ENCODE measurements at places on chromosomes 7 and 10.

DNA sequence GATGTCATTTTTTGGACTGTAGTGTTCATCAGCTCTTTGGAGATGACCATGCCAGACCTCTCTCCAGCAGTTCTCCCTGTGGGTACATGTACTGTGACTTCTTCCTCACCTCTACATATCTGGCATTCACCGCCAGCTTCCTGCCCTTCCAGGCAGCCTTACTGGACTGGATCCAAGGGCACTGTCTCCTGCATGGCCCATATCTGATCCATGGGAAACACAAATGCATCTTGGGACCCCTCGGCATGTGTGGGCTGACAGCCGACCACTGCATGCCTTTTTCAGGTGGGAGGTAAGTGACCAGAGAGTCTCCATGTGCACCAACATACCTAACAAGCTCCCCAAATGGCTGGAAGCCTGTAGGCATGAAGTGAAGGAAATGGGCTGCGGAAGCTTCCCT lies 3.9 kb upstream of the BLVRA start:
- DNase-seq, result no peak

DNA sequence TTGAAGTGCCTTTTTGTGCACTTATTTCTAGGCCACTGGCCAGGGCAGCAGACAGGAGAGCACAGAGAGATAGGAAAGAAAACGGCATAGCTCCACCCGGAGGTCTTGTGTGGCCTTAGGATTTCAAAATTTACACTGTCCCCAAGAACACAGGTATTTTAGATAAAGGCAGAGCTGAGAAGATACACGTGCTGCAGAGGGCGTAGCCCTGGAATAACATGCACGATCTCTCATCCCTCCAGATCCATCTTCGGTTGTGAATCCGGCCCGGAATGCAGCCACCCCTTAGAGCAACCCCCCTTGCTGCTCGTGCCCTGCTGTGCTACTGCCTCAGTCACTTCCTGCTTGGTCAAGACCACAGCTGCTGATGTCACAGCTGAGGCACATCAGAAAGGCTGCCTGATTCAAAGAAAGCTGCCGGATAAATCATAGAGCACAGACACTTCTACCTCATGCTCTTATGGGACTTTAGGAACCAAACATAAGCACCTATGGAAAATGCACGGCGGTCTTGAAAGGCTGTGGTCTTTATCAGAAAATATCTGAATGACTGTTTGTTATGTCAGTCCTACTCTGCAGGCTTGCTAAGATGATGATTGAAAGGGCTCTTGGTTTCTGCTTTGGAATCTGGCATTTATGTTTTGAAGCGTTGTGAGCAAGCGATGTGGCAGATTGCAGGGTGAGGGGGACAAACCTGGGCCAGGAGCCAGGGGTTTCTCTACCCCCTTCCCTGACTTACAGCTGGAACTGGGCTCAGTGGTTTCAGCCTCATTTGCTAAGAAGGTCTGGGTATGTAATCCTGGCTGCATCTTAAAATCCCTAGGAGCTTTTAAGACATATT lies 152.0 kb downstream of the SVIL start:
- DNase-seq, result no peak

- DNase-seq, result no peak
Measured at GRCh38 chr10:78700413-78700812, 368.4 kb upstream of the ZMIZ1 start.

- DNase-seq, result no peak
Measured at GRCh38 chr7:143012001-143012400, 14.9 kb downstream of the OR9A2 start.

DNA sequence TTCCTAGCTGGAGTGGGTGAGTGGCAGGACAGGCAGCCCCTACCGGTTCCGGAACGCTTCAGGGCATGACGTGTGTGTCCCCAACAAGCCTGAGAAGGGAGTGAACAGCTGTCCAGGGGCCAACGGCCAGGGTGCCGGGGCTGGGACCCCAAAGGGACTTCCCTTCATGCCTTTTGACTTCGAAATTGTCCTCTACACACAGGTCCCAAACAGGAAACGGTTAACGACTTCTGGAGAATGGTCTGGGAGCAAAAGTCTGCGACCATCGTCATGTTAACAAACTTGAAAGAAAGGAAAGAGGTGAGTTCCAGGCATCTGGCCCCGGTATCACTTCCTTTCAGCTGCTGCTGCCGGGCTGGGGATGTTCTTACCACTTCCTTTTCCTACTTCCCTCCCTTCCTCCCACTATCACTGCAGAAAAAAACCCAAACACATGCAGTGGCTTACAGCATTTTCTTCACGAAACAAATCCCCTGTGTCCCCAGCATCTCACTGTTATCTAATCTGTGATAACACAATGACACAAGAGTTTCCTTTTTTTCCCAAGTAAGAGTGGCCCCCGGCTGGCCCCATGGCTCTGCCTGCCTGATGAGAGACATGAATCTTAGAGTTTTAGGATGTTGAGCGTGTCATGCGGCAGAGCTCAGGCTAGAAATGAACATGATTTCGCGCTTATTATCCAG lies 63.2 kb downstream of the MKI67 start:
- DNase-seq, result no peak

GRCh38 chr7:106050002-106050745 lies 61.9 kb downstream of the SYPL1 start:
- no peak for DNase-seq

Measured in prostate gland (tissue), 2 donors.